ENCODE measurements at places on chromosomes 12 and 14.

GRCh38 chr14:89973234-89973823 lies 17.6 kb downstream of the TDP1 start:
- no peak for DNase-seq

- DNase-seq = peak; percentile 28
Observed at GRCh38 chr12:110846615-110847566, at the start of gene CCDC63. Gene CCDC63, plus strand, starts transcription at chr12:110846987. Its CDS starts 5,968 bp downstream, at chr12:110852955.

DNA sequence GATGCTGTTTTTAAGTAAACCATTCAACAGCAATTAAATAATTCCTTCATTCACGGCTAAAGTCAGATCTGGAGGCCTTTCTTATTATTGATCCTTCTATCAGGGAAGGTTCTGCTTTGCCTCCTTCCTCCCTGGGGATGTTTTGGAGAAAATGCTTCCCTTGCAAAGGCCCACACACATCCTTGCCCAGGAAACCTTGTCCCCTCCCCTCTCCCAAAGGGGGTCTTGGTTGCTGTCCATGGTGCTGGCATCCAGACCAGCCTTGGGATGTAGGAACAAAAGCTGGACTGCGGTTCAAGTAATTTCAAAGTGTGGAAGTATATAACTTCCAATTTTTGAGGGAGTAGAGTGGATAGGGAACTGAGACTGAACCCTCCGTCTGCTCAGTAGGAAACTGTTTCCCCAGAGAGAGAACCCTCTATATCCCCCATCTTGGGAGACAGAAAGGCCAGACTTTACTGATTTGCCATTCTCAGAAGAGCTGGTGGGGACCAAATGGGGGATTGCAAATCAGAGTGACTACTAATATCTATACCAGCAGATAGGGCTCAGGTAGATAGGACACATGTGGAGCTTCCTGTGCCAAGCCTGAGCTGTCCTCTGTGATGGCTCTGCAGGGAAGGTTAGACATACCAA lies 5.6 kb downstream of the MARCHF9 start:
- DNase-seq = no peak

- DNase-seq = no peak
Observed at GRCh38 chr12:25581067-25581466, 28.0 kb upstream of the LMNTD1 start.
